ENCODE measurements at places on chromosomes 7 and 10. TPM values are rescaled to one million over a fixed set of nuclear protein-coding genes. Genes with fewer than 3 reads are reported as not detected.

Gene TDRD1
- total RNA-seq, result not detected

Gene NME8
- not detected for total RNA-seq

GRCh38 chr10:8705415-8705814 lies 650.9 kb downstream of the GATA3 start:
- DNase-seq, result no peak

DNA sequence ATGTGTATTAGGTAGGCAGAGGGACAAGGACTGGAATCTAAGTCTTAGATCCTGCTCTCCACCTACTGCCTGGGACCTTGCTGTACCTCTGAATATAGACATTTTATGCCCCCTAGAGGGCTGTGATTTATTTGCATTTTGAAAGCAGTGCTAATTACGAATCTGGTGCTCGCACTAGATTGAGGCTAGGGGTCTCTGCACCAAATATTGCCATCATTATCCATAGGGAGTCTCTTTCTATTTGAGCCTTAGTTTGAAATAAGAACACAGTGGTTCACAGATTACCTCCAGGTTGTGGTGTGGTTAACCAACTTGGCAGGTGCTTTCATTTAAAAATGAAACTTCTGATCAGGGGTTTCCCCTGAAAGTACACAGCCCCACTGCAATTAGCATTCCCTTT lies 41.8 kb downstream of the CNNM1 start:
- DNase-seq, result no peak

DNA sequence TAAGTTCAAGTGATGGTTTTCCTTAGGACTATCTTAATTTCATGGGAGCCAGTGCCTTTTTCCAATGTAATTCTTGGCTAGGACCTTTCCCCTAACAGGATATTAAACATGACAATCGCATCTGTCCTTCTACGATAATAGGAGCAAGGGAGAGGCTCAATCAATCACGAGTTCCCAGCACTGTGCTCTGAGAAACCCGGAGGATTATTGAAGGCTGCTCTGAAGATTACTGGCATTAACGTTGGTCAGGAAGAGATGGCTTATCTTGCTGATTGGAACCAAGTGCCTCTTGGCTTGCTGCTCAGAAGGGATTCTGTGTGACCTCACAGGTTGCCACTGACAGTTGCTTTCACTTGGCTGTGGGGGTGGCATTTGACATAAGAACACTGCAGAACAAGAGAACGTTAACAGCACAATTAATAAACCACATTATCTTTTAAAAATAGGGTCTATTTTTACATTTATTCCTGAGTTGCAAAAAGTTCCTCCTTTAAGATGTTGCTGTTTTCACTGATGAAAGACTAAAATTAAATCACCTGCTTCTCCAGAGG lies 252.1 kb upstream of the TAC1 start:
- no peak for DNase-seq

Gene ACTL6B
- not detected for total RNA-seq

Gene SFRP4
- total RNA-seq, result 0.74 TPM

DNA sequence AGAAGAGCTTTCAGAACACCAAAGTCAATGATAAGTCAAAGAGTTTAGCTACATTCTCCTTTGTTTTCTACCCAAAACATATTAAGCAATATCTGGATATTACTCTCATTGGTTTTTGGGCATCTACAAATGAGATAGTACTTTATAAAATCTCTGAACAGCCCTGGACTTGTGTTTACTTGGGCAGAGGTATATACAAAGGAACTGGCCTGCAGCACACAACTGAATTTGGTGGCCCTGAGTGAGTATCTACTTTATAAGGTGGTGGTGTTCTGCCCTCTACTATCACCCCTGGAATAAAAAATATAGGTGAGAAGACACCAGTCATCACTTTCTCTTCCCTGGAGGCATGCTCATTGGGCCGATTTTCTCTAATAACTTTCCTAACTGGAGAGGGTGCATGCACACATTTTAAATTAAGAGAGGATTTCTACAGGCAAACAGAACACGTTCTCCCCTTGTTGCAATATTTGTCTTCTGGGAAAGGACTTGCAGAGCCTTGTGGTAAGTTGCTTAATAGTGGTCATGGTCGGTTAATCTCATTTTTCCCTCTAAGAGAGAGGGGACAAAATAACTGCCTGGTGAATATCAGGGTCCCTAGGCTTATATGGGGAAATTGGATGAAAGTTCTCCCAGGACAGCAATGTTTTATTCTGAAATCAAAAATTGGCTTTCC lies 41.1 kb downstream of the OTUD1 start:
- no peak for DNase-seq

DNA sequence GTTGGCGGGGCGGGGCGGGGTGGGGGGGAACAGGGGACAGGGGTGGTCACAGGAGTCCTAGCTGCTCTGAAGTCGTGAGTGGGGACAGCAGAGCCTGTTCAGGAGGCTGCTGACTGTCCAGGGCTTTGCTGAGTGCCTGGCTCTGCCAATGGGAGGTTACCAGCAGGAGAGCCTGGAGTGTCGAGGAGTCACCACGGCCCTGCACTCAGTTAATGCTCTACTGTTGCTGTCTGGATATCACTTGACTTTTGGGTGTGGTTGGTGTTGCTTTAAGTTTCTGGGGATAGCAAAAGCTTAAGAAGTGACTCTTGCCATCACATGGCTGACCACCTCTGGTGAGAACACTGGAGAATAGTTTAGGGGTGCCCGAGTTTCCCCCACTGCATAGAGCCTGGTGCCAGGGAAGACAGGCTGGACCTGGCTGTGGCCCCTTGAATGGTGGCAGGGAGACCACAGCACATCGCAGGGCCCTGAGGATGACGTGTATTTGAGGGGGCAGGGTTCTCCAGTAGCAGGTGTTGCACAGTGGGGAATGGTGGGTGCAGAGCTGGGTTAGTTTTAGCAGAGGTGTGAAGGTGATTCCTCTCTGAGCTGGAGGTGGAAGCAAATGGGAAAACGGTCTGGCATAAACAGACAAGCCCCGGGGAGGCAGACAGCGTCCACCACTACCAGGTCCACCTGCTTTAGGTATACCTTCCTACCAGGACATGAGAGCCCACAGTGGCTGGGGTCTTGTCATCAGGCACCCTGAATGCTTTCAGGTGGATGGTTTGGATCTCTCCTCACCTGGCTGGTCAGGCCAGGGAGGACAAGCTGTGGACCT lies 54.2 kb upstream of the CAMK2B start:
- DNase-seq, result no peak

GRCh38 chr7:151142686-151143040 lies 24.8 kb downstream of the GBX1 start:
- no peak for DNase-seq

GRCh38 chr7:74412603-74413002 lies 41.1 kb upstream of the GTF2IRD1 start:
- DNase-seq, result no peak

Gene ATOH7
- total RNA-seq, result 0.28 TPM

DNA sequence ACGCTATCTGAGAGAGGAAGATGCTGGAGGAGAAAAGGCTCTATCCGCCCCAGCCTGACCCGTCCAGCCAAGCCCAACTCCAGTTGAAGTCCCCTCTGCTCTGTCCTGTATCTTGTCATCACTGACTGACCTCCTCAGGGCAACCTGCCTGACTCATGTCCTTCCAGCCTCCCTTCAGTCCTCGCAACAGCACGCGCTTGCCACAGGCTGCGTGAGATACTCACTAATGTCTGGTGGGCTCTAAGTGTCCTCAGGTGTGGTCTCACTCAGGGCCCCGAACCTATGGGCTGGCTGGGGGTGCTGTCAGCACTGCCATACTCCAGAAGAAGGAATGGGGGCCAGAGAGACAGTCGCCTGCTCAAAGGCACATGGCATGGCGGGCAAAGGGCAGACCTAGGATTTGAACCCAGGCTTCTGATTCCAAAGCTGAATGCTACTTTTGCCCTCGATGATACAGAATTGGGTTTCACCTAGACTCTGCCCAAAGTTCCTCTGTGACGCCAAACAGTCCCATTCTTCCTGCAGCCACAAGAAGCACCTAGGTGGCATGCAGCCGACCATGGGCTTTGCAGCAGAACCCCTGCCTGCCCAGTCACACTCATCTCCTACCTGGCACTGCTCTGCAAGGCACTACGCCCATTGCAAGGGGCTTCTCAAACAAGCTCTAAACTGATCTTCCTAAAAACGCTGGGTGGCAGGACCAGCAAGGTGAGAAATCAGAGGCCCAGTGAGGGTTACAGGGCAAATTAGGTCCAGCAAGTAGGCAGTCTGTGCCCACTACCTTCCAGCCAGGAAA lies 8.5 kb downstream of the FAM53B start:
- DNase-seq, result no peak

Gene HOXA1
- total RNA-seq, result 8.8 TPM

GRCh38 chr10:119691726-119692125 lies 34.1 kb upstream of the INPP5F start:
- no peak for DNase-seq

GRCh38 chr10:102713814-102714620 lies at the start of gene ARL3:
Gene ARL3, minus strand, starts transcription at chr10:102714397. Its CDS starts 122 bp downstream, at chr10:102714275.
- peak; percentile 85 for DNase-seq

- DNase-seq, result no peak
These were observed 18.7 kb downstream of the TACR2 start for GRCh38 chr10:69397972-69398371.

Gene PNLIP
- total RNA-seq, result 1.5 TPM

DNA sequence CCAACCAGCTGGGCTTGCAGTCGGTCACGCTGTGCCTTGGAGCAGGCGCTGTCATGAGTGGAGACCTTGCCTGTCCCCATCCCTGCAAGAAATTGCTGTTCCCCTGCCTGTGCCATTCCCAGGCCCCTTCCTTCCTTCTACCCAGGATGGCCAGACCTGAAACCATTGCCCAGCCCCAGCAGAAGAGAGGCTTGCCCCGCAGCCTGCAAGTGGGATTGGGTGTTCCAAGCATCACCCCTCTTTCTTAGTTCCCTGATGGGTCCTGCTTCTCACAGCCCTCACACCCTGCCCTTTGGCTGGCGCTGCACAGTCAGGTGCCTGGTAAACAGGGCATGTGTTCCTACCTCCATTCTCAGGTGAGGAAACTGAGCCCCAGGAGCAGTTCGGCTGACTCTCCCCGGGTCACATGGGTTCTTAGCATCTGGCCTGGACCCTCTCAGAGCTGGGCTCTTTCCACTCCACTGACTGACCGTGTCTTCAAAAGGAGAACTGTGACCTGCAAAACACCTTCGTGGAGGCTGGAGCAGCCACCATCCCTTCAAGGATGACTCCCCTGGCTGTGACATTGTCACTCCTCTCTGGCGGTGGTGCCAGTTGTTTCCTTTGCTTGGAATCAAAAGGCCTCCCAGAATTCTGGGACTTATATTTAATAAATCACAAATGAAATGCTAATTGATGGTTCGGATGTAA lies 41.9 kb upstream of the PDCD4 start:
- DNase-seq, result no peak

GRCh38 chr7:88306590-88307048 lies at the start of gene STEAP4:
Gene STEAP4, minus strand, starts transcription at chr7:88306894. Its CDS starts 22,625 bp downstream, at chr7:88284269.
- DNase-seq, result no peak

- no peak for DNase-seq
These were observed 8.6 kb downstream of the YAE1 start for GRCh38 chr7:39574673-39575349.

Gene OLAH
- not detected for total RNA-seq

Gene FOXP2
- total RNA-seq, result 0.54 TPM

DNA sequence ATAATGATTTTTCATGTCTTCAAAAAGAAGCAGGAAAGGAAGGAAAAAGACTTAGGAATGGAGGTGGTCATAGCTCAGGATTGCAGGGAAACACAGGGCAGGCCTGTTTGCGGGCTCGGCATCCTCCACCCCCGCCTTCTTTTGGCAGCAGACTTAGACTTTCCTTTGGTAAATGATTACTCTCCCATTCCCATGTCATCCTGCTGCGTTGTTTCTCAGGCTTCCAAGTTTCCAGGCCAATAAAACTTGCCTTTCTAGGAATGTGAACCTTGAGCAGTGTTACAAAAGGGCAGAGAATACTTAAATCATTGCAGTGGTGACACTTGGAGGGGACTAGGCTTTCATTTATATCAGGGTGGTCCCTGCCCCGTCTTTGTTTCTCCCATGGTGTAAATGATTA lies 34.0 kb upstream of the DGKB start:
- no peak for DNase-seq

Gene BAMBI
- total RNA-seq, result 3.9 TPM

DNA sequence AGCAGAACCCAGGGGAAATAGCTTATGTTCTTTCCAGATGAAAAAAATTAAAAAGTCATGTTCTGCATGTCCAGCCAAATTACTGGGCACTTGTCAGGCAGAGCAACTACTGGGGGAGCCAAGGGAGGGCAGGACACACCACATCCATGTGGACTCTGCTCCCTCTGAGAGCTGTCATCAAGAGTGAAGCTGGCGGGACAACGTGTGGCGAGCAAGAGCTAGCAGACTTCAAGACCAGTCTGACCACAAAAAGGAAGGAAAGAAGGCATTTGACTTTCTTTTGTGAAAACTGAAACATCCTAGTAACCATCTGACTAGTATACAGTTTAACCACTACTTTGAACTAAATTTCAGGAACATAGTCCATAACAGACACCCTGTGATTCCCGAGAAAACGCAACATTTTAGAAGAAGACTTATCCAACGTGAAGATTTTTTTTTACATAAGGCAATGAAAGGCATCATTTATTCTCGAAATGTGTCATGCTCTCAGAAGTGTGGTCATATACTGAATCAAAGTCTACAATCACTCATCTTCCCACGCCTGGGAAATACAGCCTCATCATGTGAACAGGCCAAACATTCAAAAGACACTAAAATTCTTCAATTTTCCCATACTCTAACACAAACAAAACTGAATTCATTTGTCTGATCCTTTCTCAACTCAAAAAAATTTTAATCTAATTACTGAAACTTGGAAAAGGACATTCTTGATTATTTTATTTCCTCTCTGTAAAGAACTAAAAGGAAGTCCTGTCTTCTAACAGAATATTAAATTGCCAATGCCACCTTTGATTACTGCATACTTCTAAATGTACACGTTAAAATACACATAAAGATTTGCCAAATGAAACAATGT lies 15.5 kb downstream of the CYTH3 start:
- DNase-seq, result no peak

DNA sequence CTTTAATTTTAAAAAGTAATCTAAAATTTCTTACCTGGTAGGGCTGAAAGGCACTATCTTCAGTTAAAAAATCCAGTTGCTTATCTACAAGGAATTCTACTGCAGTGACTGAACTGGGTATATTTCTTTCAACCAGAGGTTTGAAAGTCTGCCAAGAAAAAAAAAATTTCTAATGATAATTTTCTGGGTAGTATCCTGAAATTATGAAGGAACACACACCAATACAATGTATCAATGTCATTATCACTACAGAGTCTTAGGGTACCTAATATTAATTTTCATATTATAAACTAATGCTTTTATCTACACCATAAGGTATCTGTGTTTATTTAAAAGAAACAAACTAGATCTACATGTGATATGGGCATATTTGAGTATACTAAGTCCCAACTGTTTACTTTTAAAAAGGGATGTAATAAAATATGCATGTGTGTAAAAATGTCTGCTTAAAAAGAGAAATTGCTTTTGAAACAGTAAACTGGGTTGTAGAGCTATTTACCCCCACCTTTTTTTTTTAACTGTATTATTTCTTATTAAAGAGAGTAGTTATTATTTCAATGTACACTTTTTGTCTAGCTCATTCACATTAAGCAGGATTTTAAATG lies 131.6 kb downstream of the NRBF2 start:
- DNase-seq, result no peak

Gene UPK3B
- 9.8 TPM for total RNA-seq

All from Panc1 (cell line).